ENCODE measurements at places on chromosomes 6 and 20.

GRCh38 chr20:59382157-59382725 is 81.8 kb downstream of the EDN3 start:
- DNase-seq: no peak

DNA sequence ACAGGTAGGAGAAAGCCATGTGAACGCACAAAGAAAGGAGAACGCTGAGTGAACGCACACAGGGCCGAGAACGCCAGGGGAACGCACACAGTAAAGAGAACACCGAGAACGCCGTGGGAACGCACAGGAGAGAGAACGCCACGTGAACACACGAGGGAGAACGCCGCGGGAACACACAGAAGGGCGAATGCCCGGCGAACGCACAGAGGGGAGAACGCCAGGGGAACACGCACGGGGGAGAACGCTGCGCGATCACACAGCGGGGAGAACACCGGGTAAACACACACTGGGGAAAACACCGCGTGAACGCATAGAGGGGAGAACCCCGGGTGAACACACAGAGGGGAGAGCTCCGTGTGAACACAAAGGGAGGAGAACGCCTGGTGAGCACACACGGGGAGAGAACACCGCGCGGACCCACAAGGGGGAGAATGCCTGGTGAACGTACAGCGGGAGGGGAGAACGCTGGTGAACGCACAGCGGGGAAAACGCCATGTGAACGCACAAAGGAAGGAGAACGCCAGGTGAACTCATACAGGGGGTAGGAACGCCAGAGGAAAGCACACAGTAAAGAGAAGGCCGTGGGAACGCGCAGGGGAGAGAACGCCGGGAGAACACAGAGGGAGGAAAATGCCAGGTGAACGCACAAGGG is 55.3 kb downstream of the RNASET2 start:
- no peak for DNase-seq

GRCh38 chr20:19265646-19266374 is 53.4 kb downstream of the SLC24A3 start:
- no peak for DNase-seq

GRCh38 chr6:1378065-1379016 is 11.0 kb upstream of the FOXF2 start:
- DNase-seq: no peak

GRCh38 chr6:40999569-40999968 is 39.5 kb downstream of the UNC5CL start:
- peak; percentile 64 for DNase-seq

GRCh38 chr20:59625214-59625922 is 21.0 kb downstream of the PHACTR3 start:
- no peak for DNase-seq

DNA sequence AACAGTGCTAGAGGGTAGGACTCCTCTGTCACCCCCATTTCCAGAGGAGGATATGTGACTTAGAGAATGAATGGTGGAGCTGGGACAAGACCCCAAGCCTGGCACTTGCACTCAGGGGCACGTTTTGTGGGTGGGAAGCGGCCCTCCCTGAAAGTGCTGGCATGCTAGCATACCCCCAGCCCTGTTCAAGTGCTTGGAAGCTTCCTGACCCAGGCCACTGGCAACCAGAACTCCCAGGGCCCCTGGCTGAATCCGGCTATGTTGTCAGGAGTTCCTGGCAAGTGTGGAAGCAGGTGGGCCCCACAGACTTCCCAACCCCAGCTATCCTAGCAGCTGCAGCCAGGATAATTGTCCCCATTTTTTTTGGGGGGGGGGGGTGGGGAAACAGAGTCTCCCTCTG is 35.6 kb upstream of the TGM2 start:
- DNase-seq: no peak

- no peak for DNase-seq
These were observed 5.5 kb downstream of the ZSCAN12 start for GRCh38 chr6:28393912-28394662.

DNA sequence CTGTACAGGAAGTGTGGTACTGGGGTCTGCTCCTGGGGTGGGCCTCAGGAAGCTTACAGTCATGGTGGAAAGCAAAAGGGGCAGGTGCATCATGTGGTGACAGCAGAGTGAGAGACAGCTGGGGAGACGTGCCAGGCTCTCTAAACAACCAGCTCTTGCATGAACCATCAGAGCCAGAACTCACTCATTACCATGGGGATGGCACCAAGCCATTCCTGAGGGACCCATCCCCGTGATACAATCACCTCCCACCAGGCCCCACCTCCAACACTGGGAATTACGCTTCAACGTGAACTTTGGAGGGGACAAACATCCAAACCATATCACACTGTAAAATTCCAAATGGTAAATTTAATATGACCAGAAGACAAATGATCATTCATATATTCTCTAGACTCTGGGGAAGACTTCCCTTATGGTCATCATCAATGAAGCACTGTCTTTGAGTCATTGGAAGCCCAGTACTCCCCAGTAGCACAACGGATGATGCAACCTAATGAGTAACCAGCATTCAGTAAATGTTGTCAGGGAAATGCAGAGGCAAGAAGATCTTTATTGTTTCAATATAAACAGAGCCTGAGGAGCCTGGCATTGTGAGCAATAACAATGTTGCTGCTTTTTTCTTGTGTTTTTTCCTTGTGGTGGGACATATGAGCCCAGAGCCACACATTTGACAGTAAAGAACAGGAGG is 48.2 kb upstream of the RALY start:
- no peak for DNase-seq

GRCh38 chr6:170117111-170117972 is 173.5 kb downstream of the DLL1 start:
- DNase-seq: no peak

DNA sequence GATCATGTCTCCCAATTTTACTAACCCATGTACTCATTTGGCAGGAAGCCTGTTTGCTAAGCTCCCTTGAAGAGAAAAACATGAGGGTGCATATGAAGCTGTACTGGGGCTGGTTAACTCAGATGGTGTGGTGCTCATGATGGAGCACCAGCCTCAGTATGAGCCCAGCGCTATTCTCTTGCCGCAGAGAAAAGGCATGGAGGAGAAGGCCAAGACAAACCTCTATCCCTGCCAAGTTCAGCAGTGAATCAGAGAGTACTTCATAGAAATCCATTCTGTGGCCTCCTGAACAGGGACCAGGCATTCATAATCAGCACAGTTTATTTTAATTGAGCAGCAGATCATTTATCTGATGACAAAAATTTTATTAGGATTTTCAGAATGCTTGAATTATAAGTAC is 398.1 kb downstream of the LMBRD1 start:
- no peak for DNase-seq

DNA sequence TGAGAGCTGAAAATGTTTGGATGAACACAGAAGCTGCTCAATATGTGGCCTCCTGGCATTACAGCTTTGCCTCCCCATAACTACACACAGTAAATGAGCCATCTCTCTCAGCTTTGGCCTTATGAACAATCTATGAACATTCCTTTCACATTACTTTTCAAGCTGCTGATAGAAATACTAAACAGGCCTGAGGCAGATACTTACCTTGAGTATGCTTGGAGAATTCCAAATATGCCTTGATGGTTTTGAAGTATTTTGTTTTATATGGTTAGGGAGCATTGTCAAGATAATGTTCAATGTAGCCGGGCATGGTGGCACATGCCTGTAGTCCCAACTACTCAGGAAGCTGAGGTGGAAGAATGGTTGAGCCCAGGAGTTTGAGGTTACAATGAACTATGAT is 104.5 kb downstream of the CD24 start:
- DNase-seq: no peak

- no peak for DNase-seq
These were observed 46.5 kb downstream of the STK4 start for GRCh38 chr20:45012682-45013302.

- no peak for DNase-seq
These were observed 91.5 kb upstream of the BEND6 start for GRCh38 chr6:56863366-56863765.

DNA sequence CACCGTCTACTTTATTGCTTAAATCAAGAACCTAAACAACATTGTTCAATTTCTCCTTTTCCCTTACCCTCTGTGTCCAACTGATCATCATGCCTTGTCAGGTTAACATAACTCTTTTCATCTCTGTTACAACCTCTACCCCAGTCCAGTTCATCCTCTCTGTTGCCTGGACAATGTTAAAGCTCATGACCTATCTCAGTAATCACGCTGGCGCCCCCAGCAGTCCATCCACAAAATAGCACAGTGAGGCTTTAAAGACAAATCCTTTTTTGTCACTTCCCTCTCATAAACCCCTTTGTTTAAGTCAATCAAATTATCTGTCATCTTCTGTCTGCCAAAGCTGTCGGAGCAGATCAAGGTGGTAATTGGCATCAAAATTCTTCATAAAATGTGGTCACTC is 140.1 kb downstream of the QKI start:
- peak; percentile 44 for DNase-seq

GRCh38 chr20:63196768-63197470 is 19.0 kb downstream of the YTHDF1 start:
- no peak for DNase-seq

- no peak for DNase-seq
These were observed 12.7 kb upstream of the GMDS start for GRCh38 chr6:2258112-2258511.

DNA sequence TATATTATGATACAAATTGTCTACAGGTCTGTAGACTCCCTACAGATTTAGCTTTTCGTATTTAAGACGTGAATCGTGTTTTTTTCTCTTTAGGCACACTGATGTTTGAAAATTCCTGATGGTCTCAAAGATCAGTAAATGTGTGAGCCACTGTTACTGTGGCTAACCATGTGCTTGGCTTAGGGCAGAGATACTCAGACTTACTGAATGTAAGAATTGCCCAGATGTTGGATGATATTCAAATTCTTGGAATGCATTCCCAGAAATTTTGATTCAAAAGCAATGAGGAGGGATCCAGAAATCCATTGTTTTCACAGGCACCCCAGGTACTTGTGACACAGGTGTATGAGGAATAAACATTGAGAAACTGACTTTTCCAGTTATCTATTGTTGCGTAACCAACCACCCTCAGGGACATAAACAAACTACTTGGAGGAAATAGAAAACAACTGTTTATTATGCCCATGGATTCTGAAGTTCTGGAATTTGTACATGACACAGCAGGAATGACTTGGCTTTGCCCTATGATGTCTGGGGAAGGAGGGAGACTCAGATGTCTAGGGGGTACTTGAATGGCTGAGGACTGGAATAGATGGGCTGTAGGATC is 339.6 kb upstream of the CITED2 start:
- DNase-seq: no peak

- DNase-seq: peak; percentile 83
These were observed at the start of gene BTBD3 for GRCh38 chr20:11917663-11918062. Gene BTBD3 (plus strand): TSS chr20:11917893. CDS start chr20:11918276, 383 bp downstream.

DNA sequence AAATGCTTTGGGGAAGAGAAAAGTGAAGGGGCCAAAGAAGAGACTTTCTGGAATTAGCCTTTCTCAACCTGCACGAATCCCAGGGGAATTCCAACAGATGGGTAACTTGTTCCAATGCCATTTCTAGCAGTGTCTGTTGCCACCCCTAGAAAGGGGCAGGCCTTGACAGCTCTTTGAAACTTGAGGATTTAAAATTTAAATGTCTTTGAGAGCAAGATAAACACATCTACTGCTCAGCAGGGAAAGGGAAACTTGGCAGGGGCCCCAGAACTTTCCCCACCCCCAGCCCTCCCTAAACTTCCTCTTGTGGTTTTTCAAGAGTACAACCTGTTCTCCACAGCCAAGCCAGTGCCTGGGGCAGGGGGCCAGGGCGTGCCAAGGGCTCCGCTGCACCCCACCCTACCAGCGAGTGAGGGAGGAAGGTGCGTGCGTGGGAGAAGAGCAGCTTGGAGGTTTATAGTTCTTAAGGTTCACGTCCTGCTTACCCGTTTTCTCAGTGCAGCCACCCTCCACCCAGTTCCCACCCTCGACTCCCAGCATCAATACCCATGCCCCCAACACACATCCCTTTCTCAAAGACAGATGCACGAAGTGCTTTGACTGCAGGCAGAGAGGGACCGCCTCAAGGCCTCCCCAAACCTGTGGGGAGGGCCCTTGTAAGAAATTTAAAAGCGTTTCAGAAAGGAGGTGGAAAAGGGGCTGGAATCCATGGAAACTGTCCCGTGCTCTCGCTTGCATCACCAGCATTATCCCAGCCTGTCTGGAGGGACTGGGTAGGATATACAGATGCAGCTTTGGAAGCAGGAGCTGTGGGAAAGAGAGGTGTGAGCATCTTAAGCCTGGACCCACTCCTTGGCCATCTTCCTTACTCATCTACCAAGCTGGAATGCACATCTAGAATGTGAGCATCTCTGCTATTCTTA is 4.5 kb upstream of the TAF8 start:
- DNase-seq: peak; percentile 90

GRCh38 chr6:88566746-88567534 is 396.5 kb downstream of the RNGTT start:
- no peak for DNase-seq

DNA sequence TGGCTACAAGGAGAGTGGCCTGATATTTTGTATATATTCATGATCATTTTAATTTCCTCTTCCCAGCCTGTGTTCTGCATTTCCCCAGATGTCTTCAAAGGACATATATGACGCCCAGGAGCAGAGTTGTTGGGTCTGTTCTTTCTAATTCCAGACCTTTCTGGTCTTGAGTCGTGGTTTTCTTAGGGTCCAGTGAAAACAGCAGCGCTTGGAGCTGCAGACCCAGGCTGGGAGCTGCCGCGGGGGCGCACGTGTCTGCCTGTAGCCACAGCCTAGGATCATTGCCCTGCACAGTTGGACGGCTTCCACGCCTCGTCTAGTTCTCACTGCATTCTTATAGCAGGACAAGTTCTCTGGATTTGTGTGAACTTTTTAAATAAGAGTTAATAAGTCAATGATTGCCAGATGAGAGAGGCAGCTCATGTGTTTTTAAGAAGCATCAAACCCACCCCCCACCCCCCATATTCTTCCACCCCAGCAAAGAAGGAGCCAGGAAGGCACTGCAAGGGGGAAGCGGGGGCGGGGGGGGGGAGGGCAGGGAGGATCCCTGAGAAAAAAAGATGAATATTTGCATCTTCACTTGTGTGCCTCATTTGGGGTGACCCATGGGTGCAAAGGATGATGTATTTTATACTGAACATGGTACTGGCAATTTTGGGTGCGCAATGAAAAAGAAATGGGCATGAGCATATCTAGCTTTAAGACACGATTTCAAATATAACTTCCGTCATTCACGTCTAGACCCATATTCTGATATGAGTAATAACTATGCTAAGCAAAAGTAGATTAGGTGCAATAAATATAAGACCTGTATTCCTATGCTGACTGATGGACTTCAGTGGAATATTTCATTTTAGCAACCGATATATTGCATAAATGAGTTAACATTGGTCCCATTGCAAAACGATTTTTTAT is 160.0 kb downstream of the TBXT start:
- peak; percentile 67 for DNase-seq

GRCh38 chr6:111278731-111279130 is 191.4 kb downstream of the SLC16A10 start:
- DNase-seq: no peak

GRCh38 chr6:134517868-134518267 is 200.0 kb upstream of the SGK1 start:
- no peak for DNase-seq

Measured in heart right ventricle (tissue), 16 donors.